ENCODE measurements at places on chromosomes 1 and 21.

- peak; percentile 25 for DNase-seq
Observed at GRCh38 chr1:61539720-61540462, 185.1 kb downstream of the TM2D1 start.

DNA sequence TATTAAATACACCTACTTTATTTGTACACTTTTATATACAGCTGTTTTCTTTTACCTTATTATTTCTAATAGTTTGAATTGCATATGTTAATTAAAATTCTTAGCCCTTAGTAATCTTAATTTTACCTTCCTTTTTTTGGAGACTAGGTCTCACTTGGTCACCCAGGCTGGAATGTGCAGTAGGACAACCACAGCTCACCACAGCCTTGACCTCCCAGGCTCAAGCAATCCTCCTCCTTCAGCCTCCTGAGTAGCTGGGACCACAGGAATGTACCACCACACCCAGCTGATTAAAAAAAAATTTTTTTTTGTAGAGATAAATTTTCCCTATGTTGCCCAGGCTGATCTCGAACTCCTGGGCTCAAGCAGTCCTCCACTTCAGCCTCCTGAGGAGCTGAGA, 15.0 kb upstream of the SDC3 start:
- DNase-seq = no peak

GRCh38 chr1:87588495-87588894, 259.8 kb downstream of the LMO4 start:
- DNase-seq = no peak

GRCh38 chr21:37762606-37763005, 153.7 kb downstream of the KCNJ6 start:
- no peak for DNase-seq

DNA sequence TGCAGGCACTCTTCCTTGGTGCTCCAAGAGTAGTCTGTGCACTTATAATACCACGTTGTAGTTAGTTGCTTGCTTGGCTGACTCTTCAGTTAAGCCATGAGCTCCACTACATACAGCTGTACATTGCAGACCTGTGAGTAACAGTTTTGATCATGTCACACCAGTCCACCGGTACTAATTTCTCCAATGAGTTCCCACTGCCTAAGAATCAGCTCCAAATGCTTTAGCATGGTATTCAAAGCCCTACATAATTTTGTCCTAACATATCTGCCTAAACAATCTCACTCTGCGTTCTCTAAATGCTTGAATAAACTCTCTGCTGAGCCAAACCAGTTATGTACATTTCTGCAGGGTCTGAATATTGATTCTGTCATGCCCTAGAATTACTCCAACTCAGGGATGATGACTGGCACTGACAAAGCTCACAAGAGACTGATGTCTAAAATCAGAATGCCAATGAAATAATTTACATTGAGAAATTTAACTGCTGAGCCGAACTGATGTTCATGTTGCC, 200.7 kb downstream of the LHX8 start:
- DNase-seq = no peak

DNA sequence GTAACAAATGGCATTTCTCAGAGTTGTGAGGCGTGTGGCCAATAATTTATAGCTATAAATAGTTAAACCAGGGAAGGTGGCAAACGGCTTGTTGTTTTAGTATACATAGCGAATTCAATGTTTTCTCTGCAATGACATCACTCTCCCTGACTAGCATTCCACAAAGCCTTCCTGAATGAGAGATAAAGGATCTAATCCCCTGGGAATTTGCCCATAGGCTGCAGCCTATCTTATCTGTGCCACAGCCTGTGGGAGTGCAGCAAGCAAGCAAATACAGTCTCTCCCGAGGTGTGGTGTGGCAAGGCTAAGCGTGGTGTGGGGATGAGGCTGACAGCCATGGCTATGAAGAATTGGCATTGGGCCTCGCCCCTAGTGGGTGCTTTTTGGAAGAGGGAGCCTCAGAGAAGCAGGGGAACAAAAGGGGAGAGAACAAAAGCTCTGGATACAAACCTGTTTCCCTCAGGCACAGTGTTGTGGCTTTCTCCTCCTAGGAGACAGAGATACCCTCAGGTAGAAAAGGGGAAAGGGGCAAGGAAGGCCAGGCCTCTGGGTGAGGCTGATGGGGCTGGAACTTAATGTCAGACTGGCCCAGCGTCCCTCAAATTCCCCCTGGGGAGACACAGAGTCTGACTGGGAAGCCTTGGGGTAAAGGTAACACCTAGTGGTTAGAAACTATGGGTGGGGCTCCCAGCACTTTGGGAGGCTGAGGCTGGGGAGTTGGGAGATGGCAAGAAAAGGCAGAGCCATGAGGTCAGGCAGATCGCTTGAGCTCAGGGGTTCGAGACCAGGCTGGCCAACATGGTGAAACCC, 8.9 kb downstream of the TAGLN2 start:
- no peak for DNase-seq

DNA sequence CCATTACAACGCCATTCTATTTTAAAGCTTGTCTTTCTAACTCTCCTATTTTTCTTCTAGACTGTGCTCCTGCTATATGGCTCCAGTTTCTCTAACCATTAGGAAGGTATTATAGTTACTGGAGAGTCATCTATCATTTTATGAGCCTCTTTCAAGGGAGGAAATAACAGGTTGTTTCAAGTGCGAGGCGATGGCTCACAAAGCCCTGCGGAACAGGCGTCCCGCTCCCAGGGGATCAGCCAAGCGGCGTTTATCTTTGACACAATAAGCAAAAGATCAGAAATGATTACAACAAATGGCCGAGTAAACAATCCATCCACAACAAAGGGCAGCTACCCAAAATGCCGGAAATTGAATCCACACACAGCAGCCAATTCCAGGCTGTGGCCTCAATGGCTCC, 249.5 kb upstream of the POU3F1 start:
- no peak for DNase-seq

DNA sequence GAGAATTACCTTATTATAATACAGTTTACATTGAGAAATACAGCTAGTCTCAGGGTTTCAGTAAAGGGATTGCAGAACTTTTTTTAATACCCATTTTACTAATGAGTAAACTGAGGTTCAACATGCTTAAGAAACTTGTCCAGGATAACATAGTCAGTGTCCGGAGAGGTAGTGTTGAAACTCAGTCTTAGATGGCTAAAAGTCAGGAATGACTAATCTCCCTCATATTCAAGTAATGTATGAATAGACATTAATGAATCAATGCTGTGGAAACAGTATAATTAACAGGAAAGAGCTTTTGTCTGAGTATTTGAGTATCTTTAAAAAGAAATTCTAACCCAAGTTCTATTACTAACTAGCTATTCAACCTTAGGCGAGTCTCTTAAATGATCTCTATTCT, 397.6 kb downstream of the PLA2G4A start:
- no peak for DNase-seq

GRCh38 chr1:185680453-185680852, 53.7 kb upstream of the HMCN1 start:
- no peak for DNase-seq

- no peak for DNase-seq
Observed at GRCh38 chr1:33032126-33032869, 4.4 kb downstream of the AK2 start.

GRCh38 chr1:224852901-224853568, 76.4 kb upstream of the DNAH14 start:
- no peak for DNase-seq

DNA sequence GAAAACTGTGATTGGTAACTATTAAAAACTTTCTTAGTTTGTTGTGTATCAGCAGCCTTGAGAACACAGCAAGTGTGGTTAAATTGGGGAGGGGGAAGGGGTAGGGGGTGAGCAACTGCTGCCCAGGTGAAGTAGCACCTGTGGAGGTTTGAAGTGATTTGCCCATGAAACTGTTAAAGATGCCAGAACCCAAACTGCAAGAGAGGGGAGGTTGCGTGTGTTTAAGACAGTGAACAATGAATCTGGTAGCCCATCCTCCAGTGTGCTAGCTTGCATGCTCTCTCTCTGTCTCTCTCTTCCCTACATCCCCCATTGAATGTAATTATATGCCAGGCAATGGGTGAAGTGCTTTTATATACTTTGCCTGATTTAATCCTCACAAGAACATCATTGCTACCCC, 154.7 kb downstream of the RUNX1 start:
- no peak for DNase-seq

GRCh38 chr21:16492356-16492755, 762.6 kb downstream of the USP25 start:
- DNase-seq = no peak

DNA sequence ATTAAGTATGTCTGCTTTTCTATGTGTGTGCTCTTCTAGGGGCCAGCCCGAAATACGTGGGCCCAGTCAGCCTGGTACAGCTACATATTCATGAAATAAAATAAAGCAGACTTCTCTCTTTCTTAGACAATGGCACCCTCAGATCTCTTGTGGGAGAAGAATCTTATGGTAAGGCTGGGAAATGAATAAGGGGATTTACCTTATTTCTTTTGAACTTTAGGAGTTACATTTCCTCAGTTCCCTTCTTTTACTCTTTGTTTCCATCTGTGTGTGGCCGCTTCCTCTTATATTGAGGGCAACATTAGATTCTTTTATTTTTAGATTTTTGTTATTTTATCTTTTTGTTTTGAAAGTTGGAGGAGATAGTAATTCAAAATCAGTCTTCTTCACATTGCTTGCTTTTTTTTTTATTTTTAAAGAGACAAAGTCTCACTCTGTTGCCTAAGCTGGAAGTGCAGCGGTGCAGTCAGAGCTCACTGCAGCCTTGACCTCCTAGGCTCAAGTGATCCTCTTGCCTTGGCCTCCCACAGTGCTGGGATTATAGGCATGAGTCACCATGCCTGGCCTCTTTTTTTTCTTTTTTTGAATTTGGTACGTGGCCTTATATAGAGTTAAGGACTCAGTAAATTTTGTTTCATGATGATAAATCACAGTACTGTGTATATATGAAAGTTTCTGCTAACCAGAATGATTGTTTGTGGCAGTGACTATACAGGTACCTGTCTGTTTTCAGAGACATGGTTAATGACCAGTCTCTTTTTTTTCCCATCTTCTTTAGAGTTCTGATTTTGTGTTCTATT, 9.1 kb downstream of the LAMC1 start:
- DNase-seq = no peak

DNA sequence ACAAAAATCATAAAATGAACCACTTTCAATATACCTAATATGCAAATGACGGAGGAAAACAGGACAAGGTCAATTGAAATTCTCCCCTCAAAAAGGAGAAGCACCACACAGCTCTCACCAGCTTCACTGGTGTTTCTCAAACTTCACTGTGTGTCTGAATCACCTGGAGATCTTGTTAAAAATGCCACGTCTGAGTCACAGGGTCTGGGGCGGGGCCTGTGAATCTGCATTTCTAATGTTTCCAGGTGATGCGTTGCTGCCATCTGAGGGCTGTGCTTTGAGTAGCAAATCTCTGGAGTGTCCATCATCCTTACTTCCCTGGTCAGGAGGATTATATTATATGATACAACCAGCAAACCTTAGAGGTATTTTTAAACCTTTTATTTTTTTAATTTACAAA, 9.0 kb downstream of the CLDN19 start:
- DNase-seq = no peak

GRCh38 chr1:41394959-41395956, 34.0 kb downstream of the FOXO6 start:
- DNase-seq = no peak

Data from uterus (tissue), 4 donors.